Activated CD4-positive, alpha-beta memory T cell treated with anti-CD3 and anti-CD28 coated beads for 36 hours (primary cell): ENCODE measurements at places on chromosomes 3 and 15.

DNA sequence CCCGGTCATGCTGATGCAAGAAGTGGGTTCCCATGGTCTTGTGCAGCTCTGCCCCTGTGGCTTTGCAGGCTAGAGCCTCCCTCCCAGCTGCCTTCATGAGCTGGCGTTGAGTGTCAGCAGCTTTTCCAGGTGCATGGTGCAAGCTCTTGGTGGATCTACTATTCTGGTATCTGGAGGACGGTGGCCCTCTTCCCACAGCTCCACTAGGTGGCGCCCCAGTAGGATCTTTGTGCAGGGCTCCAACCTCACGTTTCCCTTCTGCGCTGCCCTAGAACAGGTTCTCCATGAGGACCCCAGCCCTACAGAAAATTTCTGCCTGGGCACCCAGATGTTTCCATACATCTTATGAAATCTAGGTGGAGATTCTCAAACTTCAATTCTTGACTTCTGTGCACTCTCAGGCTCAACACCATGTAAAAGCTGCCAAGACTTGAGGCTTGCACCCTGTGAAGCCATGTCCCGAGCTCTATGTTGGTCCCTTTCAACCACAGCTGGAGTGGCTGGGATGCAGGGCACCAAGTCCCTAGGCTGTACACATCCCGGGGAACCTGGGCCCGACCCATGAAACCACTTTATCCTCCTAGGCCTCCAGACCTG is 238.4 kb upstream of the MDFIC2 start:
- peak; percentile 84 for DNase-seq

GRCh38 chr3:8709801-8710507 is 23.6 kb upstream of the CAV3 start:
- DNase-seq = no peak

GRCh38 chr3:27713435-27714145 is 8.5 kb downstream of the EOMES start:
- no peak for DNase-seq

- DNase-seq = no peak
Observed at GRCh38 chr15:62099094-62099601, 32.4 kb downstream of the C2CD4A start.

GRCh38 chr3:126621171-126621570 is 33.8 kb downstream of the TXNRD3 start:
- DNase-seq = no peak

- DNase-seq = no peak
Observed at GRCh38 chr15:43270113-43270665, 3.5 kb upstream of the TGM5 start.

GRCh38 chr3:129633751-129634481 is 27.4 kb upstream of the PLXND1 start:
- DNase-seq = no peak

DNA sequence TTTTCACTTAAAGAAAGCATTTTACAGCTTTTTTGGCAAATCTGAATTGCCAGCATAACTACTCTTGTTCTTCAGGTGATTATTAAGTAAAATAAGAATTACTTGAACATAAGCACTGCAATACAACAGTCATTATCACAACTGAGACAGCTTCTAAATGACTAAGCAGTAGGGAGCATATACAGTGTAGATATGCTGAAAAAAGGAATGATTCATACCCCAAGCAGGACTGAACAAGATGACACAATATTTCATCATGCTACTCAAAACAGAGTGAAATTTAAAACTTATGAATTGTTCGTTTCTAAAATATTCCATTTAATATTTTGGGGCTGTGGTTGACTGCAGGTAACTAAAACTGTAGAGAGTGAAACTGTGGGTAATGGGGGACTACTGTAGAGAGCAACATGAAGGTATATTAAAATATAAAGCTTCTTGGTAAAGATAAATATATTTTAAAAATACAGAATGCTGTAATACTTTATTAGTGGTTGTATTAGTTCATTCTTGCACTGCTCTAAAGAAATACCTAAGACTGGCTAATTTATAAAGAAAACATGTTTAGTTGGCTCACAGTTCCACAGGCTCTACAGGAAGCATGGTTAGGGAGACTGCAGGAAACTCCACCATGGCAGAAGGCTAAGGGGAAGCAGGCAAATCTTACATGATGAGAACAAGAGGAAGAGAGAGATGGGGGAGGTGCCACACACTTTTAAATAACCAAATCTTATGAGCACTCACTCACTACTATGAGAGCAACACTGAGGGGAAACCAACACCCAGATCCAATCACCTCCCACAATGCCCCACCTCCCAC is 84.8 kb downstream of the DCLK3 start:
- DNase-seq = no peak

DNA sequence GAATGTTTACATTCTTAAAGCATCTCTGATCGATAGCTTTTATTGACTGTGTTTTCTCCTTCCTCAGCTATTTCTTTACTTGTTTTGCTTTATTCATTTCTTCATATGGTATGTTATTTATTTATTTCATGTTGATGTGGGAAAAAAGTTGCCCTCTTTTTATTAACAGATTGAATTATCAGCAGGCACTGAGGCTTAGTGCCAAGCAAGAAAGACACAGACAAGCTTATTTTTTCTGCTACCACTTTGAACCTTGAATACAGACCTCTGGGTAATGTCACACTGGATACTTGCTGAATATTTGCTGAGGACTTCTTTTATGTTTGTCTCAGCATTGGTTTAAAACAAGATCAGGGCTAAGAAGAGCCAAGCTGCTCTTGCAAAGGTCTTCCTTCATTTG is 162.0 kb upstream of the CNTN6 start:
- DNase-seq = no peak

- DNase-seq = no peak
Observed at GRCh38 chr15:95681836-95682544, 648.5 kb upstream of the NR2F2 start.

DNA sequence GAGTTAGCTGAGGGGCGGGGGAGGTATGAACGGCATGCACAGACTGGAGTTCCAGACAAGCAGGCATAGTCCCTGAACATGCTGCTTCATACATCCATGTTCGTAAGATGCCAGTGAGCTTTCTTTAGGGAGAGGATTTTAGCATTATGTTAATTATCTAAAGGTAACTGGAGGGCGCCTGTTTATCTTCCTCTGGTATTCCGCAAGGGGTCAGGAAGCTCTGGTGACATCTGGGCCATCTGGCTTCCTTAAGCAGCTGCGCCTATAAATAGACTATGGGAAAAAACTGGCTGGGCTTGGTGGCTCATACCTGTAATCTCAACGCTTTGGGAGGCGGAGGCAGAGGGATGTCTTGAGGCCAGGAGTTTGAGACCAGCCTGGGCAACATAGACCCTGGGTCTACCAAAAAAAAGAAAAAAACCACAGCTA is 1.5 kb upstream of the FBXO22 start:
- DNase-seq = no peak

GRCh38 chr15:83844742-83845141 is 190.8 kb downstream of the ADAMTSL3 start:
- no peak for DNase-seq

- DNase-seq = no peak
Observed at GRCh38 chr3:196631682-196632045, 7.8 kb upstream of the NRROS start.

GRCh38 chr3:176554791-176555654 is 642.3 kb downstream of the TBL1XR1 start:
- DNase-seq = no peak

GRCh38 chr15:27545494-27546255 is 553.4 kb downstream of the OCA2 start:
- no peak for DNase-seq

- no peak for DNase-seq
Observed at GRCh38 chr3:53258600-53259426, 3.0 kb upstream of the TKT start.

GRCh38 chr3:188234132-188234531 is 80.2 kb downstream of the LPP start:
- no peak for DNase-seq

GRCh38 chr15:86055688-86056087 is 24.0 kb upstream of the AGBL1 start:
- DNase-seq = no peak

DNA sequence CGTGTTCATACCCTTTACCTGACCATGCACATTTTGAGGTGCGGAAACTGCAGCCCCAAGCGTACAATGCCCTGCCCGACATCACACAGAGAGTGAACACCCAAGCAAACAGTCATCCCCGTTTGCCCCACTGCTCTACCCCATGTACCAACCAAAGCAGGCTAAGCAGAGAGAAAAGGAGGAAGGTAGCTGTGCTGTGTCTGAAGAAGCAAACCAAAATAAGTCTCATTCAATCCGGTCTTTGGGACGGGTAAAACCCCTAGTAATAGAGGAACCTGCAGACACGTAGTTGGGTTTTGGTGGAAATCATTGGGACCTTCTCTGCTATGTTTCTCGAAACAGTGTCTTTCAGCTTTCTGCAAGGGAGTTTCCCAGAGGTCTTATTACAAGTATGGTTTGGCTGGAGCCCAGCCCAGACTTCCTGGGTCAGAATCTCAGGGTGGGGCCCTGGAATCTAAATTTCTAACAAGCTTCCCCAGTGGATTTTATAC is 164.6 kb upstream of the HES1 start:
- DNase-seq = peak; percentile 30

- DNase-seq = no peak
Observed at GRCh38 chr3:44065311-44066094, 176.2 kb upstream of the TOPAZ1 start.

GRCh38 chr15:56459096-56459495 is 5.8 kb downstream of the MNS1 start:
- no peak for DNase-seq

DNA sequence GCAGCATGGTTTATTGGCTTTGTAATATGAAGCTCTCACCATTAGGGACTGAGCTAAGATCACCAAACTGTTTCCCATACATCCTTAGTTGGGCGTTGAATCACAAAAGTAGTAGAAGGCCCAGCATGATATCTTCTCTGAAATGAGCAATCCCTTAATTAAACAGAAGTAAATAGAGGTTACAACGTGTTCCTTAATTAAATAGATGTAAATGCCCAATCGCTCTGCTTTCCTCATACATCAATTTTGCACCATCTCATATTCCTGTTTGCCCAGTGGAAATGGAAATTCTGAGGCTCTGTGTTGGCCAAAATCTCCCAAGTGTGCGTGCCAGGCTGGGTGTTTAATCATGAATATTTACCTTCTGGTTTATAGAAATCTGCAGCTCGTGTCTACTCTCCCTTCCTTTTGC is 107.4 kb upstream of the FOXB1 start:
- no peak for DNase-seq

- no peak for DNase-seq
Observed at GRCh38 chr3:181719991-181720680, 8.4 kb downstream of the SOX2 start.

GRCh38 chr3:32420126-32421038 is 28.7 kb downstream of the CMTM7 start:
- DNase-seq = peak; percentile 72

- no peak for DNase-seq
Observed at GRCh38 chr3:139944256-139944910, 9.4 kb downstream of the CLSTN2 start.

- DNase-seq = no peak
Observed at GRCh38 chr3:68045976-68046375, 391.6 kb upstream of the SUCLG2 start.

DNA sequence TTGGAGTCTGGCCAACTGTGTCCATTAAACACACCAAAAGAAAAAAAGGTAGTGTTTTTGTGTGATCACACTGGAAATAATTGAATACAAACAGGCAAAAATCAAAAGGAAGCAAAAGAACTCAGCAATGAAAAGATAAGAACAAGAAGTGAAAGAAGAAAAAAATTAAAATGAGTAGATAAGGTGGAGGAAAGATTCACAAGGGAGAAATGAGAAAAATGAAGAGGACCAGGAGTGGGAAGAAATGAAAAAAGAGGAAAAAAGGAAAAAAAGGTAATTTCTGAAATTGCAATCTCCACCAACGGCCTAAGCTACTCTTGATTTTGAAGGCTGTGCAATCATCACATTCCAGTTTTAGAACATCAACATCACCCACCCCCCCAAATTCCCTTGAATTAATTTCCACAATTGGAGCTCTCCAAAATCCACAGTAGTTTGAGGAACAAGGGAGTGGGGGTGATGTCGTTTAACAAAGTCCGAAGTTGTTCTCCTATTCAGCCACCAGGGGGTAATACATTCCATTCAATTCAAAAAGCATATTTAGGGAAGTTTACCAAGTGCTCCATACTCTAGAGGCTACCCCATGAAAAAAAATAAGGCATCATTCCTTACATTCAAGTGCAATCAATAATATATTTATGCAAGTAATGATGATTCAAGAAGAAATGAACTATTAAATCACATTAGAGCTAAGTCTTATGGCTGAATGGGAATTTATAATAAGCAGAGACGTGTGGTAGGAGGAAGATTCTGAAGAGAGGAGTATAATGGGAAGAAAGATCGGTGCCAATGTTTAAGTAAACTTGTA is 37.4 kb downstream of the ZNF860 start:
- DNase-seq = no peak

GRCh38 chr15:45118131-45118588 is 4.0 kb downstream of the DUOXA2 start:
- peak; percentile 91 for DNase-seq

- DNase-seq = no peak
Observed at GRCh38 chr3:122858373-122858772, 63.5 kb downstream of the SLC49A4 start.

DNA sequence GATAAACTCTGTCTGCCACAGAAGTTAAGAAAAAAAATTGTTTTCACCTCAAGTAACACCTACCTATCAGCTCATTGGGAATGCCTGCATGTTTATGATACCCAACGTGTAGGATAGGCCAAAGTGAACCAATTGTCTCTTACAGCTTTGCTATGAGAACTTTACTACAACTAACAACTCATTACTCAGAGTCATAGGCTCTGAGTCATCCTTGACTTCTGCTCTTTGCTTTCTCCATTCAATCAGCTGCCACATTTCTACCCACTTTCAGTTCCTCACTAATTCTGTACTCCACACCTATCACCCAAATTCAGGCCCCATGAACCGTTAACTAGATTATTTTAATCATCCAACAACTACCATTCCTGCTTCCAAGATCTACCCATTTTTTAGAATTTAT is 843.9 kb downstream of the TUSC7 start:
- DNase-seq = no peak

DNA sequence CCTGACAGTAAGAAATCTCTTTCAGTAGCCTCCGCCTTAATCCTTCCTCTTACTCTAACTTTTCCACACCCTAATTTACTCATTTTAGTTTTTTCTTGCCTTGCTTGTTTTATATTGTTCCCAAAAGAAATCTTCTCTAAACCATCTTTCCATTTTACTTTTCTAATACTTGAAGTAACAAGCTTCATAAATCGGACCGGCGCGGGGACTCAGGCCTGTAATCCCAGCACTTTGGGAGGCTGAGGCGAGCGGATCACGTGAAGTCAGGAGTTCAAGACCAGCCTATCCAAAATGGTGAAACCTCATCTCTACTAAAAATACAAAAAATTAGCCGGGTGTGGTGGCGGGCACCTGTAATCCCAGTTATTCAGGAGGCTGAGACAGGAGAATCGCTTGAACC is 17.3 kb downstream of the ZNF148 start:
- no peak for DNase-seq
